ENCODE measurements at places on chromosomes 11 and 22. TPM values are rescaled to one million over a fixed set of nuclear protein-coding genes. Genes with fewer than 3 reads are reported as not detected.
A peak's percentile ranks its signal among the peaks of the same experiment; 100 is the strongest.

The CBLIF gene
- not detected for total RNA-seq

DNA sequence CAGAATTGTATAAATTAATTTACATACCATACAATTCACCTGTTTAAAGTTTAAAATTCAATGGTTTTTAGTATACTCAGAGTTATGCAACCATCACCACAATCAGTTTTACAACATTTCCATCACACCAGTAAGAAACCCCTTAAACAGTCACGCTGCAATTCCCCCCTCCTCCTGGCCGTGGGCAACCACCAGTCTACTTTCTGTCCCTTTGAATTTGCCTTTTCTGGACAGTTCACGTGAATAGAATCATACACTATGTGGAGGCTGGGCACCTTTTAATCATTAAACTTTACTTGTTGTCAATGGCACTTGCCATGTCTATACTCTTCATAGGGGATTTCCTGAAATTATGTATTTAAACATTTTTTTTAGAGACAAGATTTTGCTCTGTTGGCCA is 20.1 kb upstream of the SWAP70 start:
- no peak for DNase-seq
- H3K4me1 ChIP-seq, result peaks cover 3% of the 10 kb centered on the region
- H3K36me3 ChIP-seq, result no peaks in the 10 kb centered on the region
- H3K27ac ChIP-seq, result no peak overlapping the region

The SLC16A8 gene
- not detected for total RNA-seq

- H3K27me3 ChIP-seq, result no peaks in the 10 kb centered on the region
- H3K4me1 ChIP-seq, result no peaks in the 10 kb centered on the region
- no peaks in the 10 kb centered on the region for H3K36me3 ChIP-seq
- no peak for DNase-seq
Observed at GRCh38 chr11:132205006-132205405, 834.6 kb downstream of the NTM start.

DNA sequence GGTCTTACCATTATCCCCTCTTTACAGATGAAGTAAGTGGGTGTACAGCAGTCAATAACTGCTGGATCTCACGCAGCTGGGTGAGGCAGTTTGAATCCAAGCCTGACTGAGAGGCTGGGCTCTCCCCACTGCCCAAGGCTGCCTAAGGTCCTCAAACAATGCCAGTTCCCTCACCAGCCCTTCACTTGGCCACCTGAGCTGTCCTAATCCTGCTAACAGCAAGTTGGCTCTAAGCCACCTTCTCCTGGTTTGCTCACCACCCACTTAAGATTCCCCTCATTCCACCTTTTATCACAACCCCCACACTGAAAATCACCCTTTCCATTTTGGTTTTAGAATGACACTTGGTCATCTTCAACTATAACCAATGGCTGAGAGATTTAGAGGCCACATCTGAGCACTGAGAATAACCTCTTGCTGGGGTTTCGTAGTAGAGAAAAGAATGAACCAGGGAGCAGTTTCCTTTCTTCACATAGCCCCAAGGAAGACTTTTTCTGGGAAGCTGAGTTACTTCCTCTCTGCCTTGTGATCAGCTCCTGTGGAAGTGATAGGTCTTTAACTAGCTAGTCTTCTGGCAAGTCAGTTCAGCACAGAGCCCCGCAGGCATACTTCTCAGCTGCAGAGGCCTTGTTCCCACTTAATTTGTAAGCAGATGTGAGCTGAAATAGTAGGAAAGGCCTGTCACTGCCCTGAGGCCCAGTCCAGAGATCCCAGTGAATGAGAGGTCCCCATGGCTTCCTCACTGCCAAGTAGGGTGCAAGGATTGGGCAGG is 57.8 kb upstream of the TTC12 start:
- no peak overlapping the region for H3K4me3 ChIP-seq
- H3K36me3 ChIP-seq, result no peaks in the 10 kb centered on the region
- H3K4me1 ChIP-seq, result no peaks in the 10 kb centered on the region
- DNase-seq, result no peak
- no peaks in the 10 kb centered on the region for H3K27me3 ChIP-seq
- H3K27ac ChIP-seq, result no peak overlapping the region

DNA sequence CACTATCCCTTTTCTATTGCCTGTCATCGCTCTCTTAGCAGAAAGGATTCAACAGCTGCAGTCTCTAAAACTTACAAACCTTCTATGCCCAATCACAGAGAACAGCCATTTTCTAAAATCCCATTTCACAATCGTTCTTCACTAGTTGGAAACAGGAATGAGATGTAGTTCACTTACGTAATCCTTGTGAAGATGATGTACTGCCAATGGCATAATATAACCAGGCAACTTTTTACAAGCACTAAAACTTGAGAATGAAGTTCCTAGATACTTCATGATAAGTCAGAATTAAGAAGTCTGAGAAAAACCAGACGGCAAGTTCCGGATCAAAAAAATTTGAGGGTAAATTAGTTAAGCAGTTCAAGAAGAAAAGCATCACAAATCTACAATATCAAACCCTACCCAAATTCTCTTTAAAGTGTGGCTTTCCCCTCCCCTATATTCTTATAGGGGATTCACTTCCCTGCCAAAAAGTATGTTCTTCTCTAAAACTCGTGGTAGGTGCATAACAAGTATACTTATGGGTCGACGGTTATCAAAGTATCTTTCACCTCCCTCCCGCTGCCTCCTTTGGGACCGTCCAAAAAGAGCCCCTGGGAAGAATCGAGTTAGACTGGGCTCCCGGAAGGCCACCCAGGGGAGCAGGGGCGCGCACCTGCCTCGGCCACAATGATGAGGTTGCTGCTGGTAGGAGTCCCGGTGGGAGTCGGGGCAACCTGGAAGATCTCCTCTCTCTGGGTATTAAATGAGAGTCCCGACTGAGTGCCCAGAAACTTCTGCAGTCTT is 666 bp downstream of the MSANTD4 start:
- DNase-seq, result no peak
- no peaks in the 10 kb centered on the region for H3K36me3 ChIP-seq
- H3K4me3 ChIP-seq, result peak overlapping the region; percentile 92
- peaks cover 10% of the 10 kb centered on the region for H3K4me1 ChIP-seq

GRCh38 chr22:25645266-25645665 is 80.8 kb downstream of the GRK3 start:
- DNase-seq, result no peak
- H3K4me1 ChIP-seq, result no peaks in the 10 kb centered on the region
- no peak overlapping the region for H3K27ac ChIP-seq
- H3K27me3 ChIP-seq, result no peaks in the 10 kb centered on the region
- H3K36me3 ChIP-seq, result no peaks in the 10 kb centered on the region

- no peaks in the 10 kb centered on the region for H3K4me1 ChIP-seq
- H3K27ac ChIP-seq, result no peak overlapping the region
- DNase-seq, result no peak
- peaks cover 14% of the 10 kb centered on the region for H3K27me3 ChIP-seq
- no peak overlapping the region for H3K4me3 ChIP-seq
Observed at GRCh38 chr11:120974965-120975364, 48.9 kb upstream of the TBCEL start.

- peak overlapping the region; percentile 3 for H3K27ac ChIP-seq
- H3K27me3 ChIP-seq, result no peaks in the 10 kb centered on the region
- peaks cover 30% of the 10 kb centered on the region for H3K4me1 ChIP-seq
- peak; percentile 5 for DNase-seq
- H3K4me3 ChIP-seq, result no peak overlapping the region
Observed at GRCh38 chr22:19576460-19577421, 52.5 kb upstream of the CLDN5 start.

GRCh38 chr11:122213171-122213570 is 97.2 kb upstream of the BLID start:
- H3K4me1 ChIP-seq, result no peaks in the 10 kb centered on the region
- DNase-seq, result no peak
- no peak overlapping the region for H3K27ac ChIP-seq
- peaks cover 5% of the 10 kb centered on the region for H3K27me3 ChIP-seq
- no peak overlapping the region for H3K4me3 ChIP-seq
- H3K36me3 ChIP-seq, result no peaks in the 10 kb centered on the region

The ARHGEF12 gene
- 11.1 TPM for total RNA-seq

DNA sequence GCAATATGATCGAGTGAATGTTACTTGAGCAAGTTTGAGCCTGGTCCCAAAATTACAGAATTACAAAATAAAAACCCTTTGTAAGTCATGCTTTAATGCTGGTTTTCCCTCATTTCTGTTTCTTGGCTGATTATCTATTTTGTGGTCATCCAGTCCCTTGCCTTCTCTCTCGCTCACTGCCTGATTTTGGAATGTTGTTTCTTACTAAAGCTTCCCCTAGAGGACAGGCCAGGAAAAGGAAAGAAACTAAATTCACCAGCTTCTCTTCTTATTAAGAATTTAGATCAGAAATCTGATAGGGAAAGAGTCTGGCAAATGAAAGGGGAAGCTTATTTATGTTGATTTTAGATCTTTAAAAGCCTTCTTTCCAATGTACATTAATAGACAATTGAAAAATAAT is 16.6 kb upstream of the BDNF start:
- no peaks in the 10 kb centered on the region for H3K4me1 ChIP-seq
- peaks cover 35% of the 10 kb centered on the region for H3K27me3 ChIP-seq
- no peak for DNase-seq
- H3K27ac ChIP-seq, result no peak overlapping the region
- H3K4me3 ChIP-seq, result no peak overlapping the region
- no peaks in the 10 kb centered on the region for H3K36me3 ChIP-seq

The TMEM132A gene
- 1.2 TPM for total RNA-seq

GRCh38 chr11:118211006-118211405 is 13.8 kb downstream of the JAML start:
- peaks cover 37% of the 10 kb centered on the region for H3K4me1 ChIP-seq
- no peak overlapping the region for H3K4me3 ChIP-seq
- H3K36me3 ChIP-seq, result no peaks in the 10 kb centered on the region
- H3K27ac ChIP-seq, result no peak overlapping the region
- no peaks in the 10 kb centered on the region for H3K27me3 ChIP-seq

- no peaks in the 10 kb centered on the region for H3K4me1 ChIP-seq
- H3K27ac ChIP-seq, result no peak overlapping the region
- no peaks in the 10 kb centered on the region for H3K27me3 ChIP-seq
Observed at GRCh38 chr11:104142698-104143097, 21.2 kb downstream of the PDGFD start.

DNA sequence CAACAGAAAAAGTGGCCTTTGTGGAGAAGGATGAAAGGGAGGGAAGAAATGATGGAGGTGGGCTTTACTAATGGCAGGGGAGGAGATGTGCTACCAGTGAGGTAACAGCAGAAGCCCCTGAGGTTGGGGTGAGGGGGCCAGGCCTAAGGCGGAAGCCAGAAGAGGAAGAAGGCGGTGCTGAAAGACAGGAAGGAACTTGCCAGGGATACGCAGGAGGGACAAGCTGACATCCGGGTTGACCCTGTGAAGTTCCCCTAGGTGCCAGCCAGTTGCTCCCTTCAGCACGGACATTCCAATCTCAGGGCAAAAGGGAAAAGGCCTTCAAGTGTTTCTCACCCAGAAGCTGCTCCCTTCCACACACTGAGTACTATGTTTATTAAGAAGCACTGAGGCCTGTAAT is 2.3 kb upstream of the TIRAP start:
- no peaks in the 10 kb centered on the region for H3K27me3 ChIP-seq
- DNase-seq, result no peak
- H3K4me1 ChIP-seq, result peaks cover 11% of the 10 kb centered on the region
- no peak overlapping the region for H3K4me3 ChIP-seq
